ENCODE measurements at places on chromosomes 1 and 21.

- DNase-seq = peak; percentile 64
These were observed 24.8 kb upstream of the TMEM51 start for GRCh38 chr1:15128520-15129313.

DNA sequence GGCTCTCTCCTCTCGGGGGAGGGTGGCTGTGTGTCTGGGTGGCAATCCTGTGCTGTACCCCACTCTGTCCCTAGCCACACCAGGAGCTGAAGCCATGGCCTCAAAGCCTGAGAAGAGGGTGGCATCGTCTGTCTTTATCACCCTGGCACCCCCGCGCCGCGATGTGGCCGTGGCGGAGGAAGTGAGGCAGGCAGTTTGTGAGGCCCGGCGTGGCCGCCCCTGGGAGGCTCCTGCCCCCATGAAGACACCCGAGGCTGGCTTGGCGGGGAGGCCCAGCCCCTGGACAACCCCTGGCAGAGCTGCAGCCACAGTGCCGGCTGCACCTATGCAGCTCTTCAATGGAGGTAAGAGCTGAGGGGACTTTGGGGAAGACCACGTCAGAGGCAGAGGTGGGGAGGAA is 6.3 kb downstream of the FBLIM1 start:
- no peak for DNase-seq

DNA sequence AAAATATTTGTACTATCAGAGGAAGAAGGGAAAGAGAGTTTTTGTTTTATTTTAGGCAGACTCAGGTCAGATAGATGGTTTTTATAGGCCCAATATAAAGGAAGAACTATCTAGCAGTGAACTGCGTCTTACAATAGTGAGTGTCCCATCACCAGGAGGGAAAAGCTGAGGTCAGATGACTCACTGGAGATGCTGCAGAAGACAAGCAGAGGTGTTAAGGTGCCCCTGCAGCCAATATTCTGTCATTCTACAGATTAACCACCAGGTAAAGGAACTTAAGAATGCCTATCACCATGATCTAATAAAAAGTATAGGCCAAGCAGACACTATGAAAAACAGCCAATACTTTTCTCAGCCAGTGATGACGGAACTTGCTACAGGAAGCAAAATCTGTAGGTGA is 29.6 kb downstream of the IVNS1ABP start:
- no peak for DNase-seq

DNA sequence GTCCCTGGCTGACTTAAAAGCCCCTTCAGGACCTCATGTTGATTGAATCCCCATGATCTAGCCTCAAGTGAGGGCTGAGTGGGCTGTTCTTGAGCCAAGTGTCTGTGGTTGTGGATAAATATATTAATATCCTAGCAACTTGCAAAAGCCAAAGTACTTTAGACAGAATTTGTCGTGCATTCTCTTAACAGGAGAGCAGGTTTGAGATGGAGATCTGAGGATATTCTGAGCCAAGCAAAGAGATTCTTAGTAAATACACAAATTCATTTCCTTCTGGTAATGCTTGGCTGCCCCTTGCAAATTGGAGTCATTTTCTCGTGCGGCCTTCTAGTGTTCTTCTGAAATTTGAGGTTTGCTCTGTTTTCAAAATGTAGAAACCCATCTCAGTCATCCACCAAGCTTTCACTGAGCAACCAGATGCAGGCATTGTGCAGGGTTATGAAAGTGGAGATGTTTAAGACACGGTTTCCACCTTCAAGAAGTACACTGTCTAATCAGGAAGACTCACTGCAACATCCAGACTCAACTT is 242.1 kb upstream of the JUN start:
- no peak for DNase-seq

GRCh38 chr21:42567861-42568260 is 54.2 kb downstream of the SLC37A1 start:
- no peak for DNase-seq

GRCh38 chr1:1132956-1133750 is 17.3 kb upstream of the C1orf159 start:
- no peak for DNase-seq

GRCh38 chr1:210676539-210676938 is 347.8 kb downstream of the HHAT start:
- no peak for DNase-seq

- DNase-seq = no peak
These were observed 155.7 kb downstream of the PTPRU start for GRCh38 chr1:29392036-29392435.

- DNase-seq = no peak
These were observed 233.1 kb downstream of the SLC45A1 start for GRCh38 chr1:8551057-8551456.

- no peak for DNase-seq
These were observed 24.9 kb upstream of the CTPS1 start for GRCh38 chr1:40954626-40955025.

- peak; percentile 67 for DNase-seq
These were observed 6.4 kb upstream of the GUCA2B start for GRCh38 chr1:42146626-42147320.

DNA sequence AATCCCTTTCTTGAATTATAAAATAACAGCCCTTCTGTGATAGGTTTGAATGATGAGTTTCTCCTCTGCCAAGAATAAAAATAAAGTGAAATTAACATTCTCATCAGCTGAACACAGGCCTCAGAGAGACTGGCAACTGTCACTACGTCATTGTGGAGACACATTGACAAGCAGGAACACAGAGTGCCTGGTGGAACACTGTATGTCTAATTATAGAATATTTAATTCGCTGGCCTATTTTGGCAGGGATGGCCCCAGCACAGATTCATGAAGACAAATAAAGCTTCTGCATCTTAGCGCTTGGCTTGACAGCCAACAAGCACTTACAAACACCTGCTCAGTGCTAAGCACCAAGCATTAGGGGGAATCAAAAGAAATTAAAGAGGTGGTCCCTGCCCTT is 52.0 kb upstream of the SMYD2 start:
- no peak for DNase-seq

- DNase-seq = no peak
These were observed 73.1 kb downstream of the RYR2 start for GRCh38 chr1:237115035-237115434.

DNA sequence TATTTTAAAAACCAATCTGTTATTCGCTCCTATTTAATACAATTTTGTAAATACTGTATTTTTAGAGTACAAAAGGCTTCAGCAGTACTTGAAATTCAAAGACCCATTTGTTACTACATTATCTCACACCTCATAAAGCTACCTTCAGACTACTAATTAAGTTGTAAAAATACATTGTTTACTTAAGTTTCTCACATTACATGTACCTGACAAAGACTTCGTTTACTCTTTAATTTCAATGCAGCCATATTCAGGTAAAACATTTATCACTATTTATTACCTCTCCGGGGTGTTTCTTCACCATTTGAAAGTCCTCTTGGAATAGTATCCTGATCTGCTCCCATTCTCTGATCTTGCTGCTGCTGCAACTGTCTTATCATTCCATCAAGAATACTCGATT is 55.2 kb downstream of the BRWD1 start:
- no peak for DNase-seq

- DNase-seq = no peak
These were observed 4.7 kb downstream of the ELF3 start for GRCh38 chr1:202014915-202015661.

- DNase-seq = peak; percentile 24
These were observed 1.7 kb downstream of the SOAT1 start for GRCh38 chr1:179295164-179295755.

- DNase-seq = no peak
These were observed 769 bp downstream of the SV2A start for GRCh38 chr1:149916898-149917252.

GRCh38 chr1:1833916-1834325 is 55.7 kb upstream of the NADK start:
- no peak for DNase-seq

DNA sequence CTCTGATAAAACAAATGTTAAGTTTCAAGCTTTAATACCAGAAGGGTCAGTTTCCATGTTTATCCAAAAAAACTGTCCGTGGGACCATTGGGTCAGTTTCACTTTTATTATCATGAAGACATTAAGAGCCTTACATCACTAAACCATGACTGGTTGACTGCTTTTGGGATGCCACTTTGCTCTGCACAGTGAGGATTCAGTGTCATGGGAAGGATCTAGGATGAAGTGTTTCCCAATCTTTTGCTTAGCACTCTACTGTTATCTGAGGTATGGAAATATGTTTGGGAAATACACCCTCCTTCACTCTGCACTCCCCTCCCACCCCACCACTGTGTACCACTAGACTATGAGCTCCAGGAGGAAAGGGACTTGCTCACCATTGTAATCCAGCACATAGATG is 16.3 kb downstream of the RPS6KC1 start:
- no peak for DNase-seq

GRCh38 chr1:81493102-81493869 is 307.4 kb upstream of the ADGRL2 start:
- DNase-seq = no peak

GRCh38 chr1:183887826-183888819 is 83.2 kb downstream of the RGL1 start:
- DNase-seq = peak; percentile 9

Data from CD4-positive, alpha-beta T cell treated with Interleukin-12 subunit alpha and Interleukin-12 subunit beta, for 1 hour (primary cell).